ENCODE measurements at places on chromosomes 3 and 15. TPM values are rescaled to one million over a fixed set of nuclear protein-coding genes. Genes with fewer than 3 reads are reported as not detected.

Gene CTNNB1
- 266 TPM for total RNA-seq

Gene SCN5A
- total RNA-seq = 0.26 TPM

- DNase-seq = peak; percentile 44
Measured at GRCh38 chr15:92840149-92840548, 60.0 kb upstream of the CHD2 start.

DNA sequence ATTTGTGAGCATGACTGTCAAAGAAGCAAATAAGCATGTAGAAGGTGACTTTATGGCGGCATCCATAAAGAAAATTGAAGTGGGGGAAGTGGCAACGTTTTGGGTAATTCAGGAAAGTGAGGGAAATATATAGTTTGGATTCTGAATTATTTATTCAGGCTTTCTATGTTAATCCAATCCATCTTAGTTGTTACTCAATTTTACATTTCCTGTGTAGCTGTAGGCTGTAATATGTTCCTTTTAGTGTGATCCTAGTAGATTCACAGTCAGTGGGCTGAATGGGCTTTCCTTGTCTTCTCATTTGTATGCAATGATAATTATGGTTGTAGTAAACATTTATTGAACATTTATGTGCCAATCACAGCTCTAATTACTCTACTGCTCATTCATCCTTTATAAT lies 654.1 kb downstream of the EDEM1 start:
- DNase-seq = no peak

DNA sequence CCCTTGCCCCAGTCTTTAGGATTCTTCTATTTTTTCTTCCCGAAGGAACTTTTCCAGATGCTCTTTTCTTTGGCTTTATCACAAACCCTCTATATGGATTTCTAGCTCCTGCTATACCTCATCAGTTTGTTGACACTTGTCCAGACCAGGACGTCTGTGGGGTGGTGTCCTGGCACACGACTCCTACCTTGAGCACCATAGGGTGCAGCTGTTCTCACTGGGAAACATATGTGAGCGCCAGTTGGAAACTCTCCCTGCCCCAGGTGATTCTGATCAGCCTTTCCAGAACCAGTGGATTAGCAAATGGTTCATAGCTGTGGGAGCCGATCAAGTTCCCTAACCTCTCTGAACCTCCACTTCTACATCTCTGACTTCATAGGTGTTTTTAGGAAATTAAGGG lies 40.6 kb upstream of the USP3 start:
- no peak for DNase-seq

GRCh38 chr15:64856429-64857145 lies 14.9 kb downstream of the PLEKHO2 start:
- peak; percentile 52 for DNase-seq

- DNase-seq = no peak
Measured at GRCh38 chr15:50190723-50191122, 8.7 kb downstream of the SLC27A2 start.

GRCh38 chr15:90681480-90681879 lies 35.7 kb upstream of the BLM start:
- DNase-seq = no peak

DNA sequence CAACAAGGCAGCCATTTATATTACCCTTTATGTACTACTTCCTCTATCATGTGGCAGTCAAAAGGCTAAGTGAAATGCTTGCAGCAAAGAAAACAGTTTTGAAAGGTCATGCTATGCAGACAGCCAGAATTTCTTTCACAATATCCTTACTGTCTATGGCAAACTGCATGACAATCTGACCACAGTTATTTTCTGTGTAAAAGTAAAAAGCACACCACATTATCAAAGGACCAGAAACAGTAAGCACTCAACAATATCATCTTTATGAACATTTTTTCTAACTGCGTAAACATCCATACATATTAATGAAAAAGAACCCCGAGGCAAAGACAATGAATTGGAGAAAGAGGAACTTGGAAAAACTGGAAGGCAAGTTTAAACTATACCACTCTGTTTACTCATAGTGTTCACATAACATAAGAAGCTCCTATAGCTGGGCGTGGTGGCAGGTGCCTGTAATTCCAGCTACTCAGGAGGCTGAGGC lies 47.9 kb downstream of the PIK3CB start:
- no peak for DNase-seq

Gene PLIN1
- 277 TPM for total RNA-seq

Gene KLHL24
- total RNA-seq = 46.2 TPM

DNA sequence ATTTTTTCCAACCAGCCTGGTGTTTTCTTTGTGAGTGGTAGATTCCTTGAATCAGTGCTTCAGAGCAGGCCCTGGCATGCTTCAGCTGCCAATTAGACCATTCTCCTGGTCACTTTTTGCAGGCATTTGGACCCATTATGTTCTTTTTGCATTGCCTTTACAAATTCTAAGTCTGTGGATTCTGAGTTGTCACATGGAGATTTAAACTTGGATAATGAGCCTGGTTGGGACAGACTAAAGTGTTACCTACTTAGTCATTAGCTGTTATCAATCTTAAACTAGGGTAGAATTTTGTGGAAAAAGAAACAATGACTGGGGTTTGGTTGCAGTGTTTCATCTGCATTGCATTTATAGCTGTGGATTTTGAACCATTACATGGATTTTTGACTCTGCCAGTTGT lies 40.6 kb downstream of the ARHGEF26 start:
- DNase-seq = no peak

GRCh38 chr3:65146179-65146578 lies 458.4 kb upstream of the ADAMTS9 start:
- DNase-seq = peak; percentile 50

Measured in body of pancreas (tissue), 4 donors.